ENCODE measurements at places on chromosomes 2 and 18.

DNA sequence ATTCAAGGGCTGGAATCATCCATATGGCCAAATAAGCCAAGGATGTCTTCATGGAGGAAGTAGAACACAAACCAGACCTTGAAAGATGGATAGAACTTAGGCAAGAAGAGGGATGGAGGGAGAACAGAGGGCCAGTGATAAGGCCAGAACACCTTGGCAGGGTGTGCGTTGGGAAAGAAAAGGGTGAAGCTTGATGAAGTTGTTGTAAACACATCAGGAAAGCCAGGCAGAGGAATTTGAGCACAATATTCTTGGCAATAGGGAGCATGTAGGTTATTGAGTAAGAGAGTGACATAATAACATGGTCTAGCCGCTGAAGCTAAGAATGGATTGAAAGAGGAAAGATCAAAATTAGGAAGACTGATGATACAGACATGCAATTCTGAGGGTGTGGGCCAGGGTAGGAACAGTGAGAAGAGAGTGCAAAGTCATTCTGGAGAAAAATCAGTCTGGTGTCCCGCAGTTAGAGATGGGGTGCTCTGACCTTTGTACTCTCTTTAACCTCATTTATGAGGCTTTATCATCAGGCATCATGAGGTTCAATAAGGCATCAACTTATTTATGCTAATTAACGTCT lies 41.0 kb downstream of the SLC14A2 start:
- no peak for DNase-seq

GRCh38 chr2:8107621-8108378 lies 574.1 kb upstream of the ID2 start:
- no peak for DNase-seq

DNA sequence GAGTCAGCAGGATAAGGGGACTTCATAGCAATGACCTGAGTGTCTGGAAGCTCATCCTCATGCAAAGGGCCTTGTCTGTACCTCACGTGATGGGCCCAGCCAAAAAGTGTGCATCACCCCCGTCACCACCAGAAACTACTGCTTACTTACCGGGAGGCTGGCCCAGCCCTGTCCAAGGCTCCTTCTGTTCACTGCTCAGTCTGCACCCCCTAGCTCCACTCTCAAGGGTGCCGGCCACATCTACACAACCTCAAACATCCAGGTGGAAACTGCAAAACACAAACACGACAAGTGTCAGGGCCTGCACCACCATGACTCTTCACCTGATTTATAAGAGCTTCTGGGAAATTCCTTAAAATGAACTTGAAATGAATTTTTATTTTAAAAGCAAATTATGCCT lies 55.1 kb downstream of the ADD2 start:
- DNase-seq, result no peak

DNA sequence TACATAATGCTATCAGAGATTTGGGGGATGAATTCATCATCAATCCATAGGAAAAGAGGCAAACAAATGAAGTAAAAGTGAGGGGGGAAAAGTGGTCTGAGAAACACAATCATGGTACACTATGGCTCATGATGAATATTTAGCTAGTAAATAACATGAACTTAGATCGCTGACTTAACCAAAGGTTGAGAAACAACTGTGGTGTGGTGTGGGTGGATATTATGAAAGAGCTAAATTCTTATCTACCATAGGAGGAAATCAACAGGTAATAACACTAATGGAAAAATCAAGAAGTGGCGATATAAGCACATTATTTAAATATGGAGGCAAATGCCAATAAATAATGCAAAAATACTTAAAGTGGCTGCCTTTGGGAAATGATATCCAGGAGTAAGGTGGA lies 12.2 kb upstream of the TPRKB start:
- no peak for DNase-seq

- DNase-seq, result no peak
Measured at GRCh38 chr2:8448824-8449556, 232.9 kb upstream of the ID2 start.

- no peak for DNase-seq
Measured at GRCh38 chr2:16525265-16525887, 140.3 kb downstream of the CYRIA start.

- no peak for DNase-seq
Measured at GRCh38 chr18:39167990-39168389, 1602.4 kb upstream of the CELF4 start.

DNA sequence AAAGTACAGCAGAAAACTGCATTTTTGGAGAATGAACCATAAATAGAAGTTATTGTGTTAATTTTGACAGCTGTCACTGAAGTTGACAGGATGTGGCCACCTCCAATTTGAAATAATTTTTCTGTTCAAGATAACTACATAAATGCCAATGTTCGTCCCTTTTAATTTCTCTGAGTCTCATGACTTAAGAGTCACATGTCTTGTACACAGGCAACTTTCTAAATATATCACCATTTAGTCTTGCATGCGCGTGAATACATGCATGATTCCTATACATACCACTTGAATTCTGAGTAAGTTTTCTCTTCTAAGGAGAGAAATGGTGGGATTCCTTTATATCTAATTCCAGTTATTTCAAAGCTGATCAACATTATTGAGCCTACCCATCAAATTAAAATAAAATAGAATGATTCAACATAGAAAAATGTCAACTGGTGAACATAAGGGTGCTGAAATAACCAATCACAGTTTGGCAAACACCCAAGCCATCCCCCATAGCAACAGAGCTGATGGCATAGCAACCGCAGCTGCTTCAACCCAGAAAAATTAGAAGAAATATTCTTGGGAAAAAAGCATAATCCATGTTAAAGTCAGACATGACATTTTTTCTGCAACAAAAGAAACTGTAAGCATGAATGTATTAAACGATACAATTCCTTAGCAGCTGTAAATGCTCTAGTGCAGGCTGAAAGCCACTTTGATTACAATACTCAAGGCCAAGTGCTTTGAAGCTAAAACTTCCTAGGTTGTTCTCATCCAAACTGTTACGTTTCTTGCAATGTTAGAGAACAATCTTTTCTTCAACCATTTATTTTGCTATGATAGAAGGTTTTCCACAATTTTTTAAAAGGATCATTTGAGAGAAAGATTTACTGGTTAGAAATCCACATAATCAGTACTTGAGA lies 282.7 kb downstream of the DLGAP1 start:
- no peak for DNase-seq

DNA sequence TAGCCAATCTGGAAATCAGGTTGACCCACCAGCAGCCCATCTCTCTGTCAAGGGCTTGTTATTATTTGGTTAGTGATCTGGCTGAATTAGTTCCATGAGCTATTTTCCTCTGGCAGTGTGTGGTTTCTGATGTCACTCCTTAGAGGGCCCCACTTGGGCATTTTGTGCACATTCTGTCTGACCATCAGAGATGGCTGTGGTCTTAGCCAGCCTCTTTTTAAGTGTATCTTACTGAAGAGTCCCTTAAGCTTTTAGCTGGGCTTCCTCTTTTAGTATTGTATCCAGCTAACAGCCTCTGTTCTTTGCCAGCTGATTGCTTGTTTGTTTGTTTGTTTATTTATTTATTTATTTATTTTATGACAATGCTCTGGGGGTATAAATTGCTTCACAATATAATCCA lies 951.1 kb upstream of the CNTNAP5 start:
- no peak for DNase-seq

GRCh38 chr2:173989160-173989883 lies 24.1 kb upstream of the SP3 start:
- DNase-seq, result no peak

GRCh38 chr2:46695283-46695682 lies 215.9 kb downstream of the TMEM247 start:
- DNase-seq, result no peak

GRCh38 chr2:128797533-128797932 lies 478.9 kb upstream of the HS6ST1 start:
- DNase-seq, result no peak

- DNase-seq, result no peak
Measured at GRCh38 chr2:215833531-215834162, 179.7 kb downstream of the MREG start.

GRCh38 chr2:32008805-32009515 lies 1.8 kb downstream of the MEMO1 start:
- no peak for DNase-seq

DNA sequence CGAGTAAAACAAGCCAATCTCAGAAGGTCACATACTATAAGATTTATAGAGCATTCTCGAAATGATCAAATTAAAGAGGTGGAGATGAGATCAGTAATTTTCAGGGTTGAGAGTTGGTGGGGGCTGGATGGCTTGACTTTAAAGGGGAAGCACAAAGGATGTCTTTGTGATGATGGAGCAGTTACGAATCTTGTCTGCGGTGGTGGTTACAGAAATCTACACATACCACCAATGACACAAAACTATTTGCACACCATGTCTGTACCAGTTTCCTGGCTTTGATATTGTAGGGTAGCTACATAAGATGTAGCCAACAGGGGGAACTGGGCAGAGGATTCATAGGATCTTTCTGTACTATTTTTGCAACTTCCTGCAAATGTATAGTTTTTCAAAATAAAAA lies 190.6 kb upstream of the SMIM21 start:
- no peak for DNase-seq

DNA sequence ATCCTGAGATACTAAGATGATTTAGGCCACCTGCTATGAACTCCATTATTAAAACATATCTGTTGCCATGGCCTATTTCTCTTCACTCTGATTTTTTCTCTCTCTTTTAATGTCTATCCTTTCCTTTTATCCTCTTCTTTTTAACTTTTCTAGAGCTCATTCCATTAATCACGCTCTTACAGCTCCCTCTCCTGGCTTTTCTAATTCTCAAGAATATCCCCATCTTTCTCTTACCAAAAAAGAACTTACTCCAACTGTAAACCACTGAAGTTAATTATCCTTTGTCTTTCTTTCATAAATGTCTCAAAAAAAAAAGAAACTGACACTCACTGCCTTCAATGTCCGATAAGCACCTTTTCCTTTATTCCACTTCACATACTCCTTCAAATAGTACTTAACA lies 7.9 kb downstream of the PPP3R1 start:
- DNase-seq, result no peak

- no peak for DNase-seq
Measured at GRCh38 chr2:44655401-44655864, 286.1 kb upstream of the SIX3 start.

DNA sequence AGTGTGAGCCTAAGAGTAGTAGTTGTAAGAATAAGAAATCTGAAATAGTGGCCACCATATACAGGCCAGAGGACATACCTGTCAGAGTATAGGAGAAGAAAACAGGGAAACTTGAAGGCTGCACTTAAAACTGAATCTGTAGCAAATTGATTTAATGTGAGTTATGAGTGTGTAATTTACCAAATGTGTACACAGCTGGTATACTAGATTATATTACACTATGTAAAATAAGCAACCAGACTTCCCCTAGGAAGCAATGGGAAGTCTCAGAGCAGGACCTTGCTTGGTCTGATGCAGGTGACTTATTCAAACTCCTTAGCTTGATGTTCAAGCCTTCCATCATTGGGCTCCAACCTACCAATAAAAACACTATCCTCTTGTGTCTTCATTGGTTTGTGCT lies 17.3 kb upstream of the EPC2 start:
- DNase-seq, result no peak

- DNase-seq, result no peak
Measured at GRCh38 chr2:49936965-49937364, 782.6 kb upstream of the FSHR start.
